ENCODE measurements at places on chromosomes 7 and 10.

DNA sequence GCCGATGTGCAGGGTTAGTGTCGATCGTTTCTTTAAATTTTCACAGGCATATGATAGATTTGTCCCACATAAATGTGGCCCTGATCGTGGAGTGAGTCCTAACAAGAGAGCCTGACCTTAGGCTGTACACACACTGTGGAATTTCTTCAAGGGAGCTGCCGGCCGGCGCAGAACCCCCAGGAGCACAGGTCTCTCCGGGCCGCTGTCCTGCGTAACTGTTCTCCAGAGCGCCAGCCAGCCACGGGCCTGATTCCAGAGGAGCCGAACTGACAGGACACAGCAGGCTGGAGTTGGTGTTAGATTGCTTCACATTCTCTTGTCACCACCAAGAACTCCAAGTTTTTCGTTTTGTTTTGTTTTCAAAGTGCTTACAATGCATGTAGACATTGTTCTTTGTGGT lies 37.3 kb downstream of the SHH start:
- DNase-seq, result no peak

- DNase-seq, result peak; percentile 76
Observed at GRCh38 chr7:20385126-20385525, 54.4 kb downstream of the ITGB8 start.

- DNase-seq, result peak; percentile 55
Observed at GRCh38 chr7:75621124-75621523, 117.6 kb downstream of the HIP1 start.

- peak; percentile 73 for DNase-seq
Observed at GRCh38 chr10:119667562-119668328, 16.6 kb downstream of the BAG3 start.

- DNase-seq, result no peak
Observed at GRCh38 chr10:62308101-62308500, 39.5 kb upstream of the RTKN2 start.

GRCh38 chr7:1691096-1691495 lies 21.0 kb downstream of the ELFN1 start:
- no peak for DNase-seq

DNA sequence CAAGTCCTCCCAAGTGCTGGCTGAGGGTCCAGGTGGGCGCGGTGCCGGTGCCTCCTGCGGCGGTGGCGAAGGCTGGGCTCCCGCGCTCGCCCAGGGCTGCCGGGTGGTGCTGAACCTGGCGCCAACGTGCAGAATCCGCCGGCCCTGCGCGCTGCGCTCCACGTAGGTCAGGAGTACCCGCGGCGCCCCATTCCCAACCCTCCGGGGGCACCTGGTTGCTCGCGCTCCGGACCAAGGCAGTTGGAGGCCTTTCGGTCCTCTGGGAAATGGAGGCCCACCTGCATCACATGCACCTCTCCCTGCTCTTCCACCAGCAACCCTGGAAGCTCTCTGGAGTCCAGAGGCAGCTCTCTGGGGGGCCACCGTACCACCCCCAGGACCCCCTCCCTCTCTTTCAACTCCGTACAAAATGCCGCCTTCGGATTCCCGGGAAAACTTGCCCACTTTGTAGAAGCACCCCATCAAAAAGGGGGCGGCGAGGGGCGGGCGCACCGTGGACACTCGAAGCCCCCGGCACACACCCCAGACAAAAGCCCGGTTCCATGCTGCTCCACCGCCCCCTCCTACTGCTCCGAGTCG lies 745 bp downstream of the SLC16A9 start:
- peak; percentile 20 for DNase-seq

Measured in muscle of leg (tissue), 16 donors.